ENCODE measurements at places on chromosomes 12 and 14.

GRCh38 chr14:51269634-51270033 is 29.6 kb downstream of the TMX1 start:
- no peak for DNase-seq

DNA sequence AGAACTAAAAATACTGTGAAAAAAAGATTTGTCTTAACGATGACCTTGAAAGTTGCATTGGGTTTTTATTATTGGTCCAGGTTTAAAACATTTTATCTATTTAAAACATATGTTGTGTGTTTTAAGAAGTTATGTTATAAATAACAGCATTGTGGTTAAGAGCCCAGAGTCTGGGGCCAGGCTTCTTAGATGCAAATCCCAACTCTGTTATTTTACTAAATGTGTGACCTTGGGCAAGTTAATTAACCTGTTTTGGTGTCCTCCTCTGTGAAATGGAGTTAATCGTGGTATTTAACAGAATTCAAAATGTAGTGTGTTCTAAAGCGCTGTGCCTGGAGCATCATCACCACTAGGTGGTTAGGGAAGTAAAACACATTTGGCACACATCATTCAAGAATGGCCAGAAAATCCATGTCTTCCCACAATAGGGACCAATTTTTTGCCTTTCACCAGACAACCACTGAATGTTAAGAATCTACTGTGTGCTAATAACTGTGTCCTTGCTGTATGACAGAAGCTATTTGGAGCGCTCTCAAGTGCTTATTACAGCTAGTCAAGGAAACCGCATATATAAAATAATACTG is 133.3 kb downstream of the MON2 start:
- no peak for DNase-seq

DNA sequence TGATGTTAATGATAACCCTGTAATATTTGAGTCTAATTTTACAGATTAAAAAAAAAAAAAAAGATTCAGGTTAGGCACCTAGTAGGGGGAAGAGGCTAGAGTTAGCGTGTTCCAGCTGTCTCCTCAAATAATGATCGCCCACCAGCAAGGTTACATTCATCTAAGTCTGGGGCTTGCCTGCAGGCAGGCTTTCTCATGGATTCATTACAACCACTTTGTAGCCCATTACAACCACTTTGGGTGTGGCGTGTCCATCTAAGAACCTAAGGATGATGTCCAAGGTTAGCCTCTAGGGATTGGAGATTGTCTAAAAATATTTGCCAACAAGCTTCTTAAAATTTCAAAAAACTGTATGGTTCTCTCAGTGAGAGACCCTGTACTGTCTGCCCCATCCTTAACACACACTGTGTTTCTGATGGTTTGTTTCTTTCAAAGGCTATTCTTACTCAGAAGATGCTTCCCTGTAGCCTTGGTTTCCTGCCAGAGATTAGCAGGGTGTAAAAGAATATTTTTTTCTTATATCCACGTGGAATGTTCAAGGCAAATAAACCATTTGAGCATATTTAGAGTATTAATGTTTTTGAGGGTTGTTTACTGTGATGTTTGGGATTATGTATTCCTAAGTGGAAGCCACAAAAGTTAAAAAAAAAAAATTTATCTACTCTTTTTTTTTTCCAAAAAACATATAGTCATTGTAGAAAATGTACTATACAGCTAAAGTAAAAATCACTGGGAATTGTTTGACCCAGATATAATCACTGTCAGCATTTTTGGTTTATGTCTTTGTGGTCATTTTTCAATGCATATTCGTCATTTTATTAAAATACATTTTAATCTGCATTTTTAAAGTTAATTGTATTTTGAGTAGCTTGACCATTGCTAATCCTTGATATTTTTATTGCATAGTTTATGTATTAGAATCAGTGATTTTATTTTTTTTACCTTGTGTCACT is 1.7 kb downstream of the DYNC1H1 start:
- no peak for DNase-seq

DNA sequence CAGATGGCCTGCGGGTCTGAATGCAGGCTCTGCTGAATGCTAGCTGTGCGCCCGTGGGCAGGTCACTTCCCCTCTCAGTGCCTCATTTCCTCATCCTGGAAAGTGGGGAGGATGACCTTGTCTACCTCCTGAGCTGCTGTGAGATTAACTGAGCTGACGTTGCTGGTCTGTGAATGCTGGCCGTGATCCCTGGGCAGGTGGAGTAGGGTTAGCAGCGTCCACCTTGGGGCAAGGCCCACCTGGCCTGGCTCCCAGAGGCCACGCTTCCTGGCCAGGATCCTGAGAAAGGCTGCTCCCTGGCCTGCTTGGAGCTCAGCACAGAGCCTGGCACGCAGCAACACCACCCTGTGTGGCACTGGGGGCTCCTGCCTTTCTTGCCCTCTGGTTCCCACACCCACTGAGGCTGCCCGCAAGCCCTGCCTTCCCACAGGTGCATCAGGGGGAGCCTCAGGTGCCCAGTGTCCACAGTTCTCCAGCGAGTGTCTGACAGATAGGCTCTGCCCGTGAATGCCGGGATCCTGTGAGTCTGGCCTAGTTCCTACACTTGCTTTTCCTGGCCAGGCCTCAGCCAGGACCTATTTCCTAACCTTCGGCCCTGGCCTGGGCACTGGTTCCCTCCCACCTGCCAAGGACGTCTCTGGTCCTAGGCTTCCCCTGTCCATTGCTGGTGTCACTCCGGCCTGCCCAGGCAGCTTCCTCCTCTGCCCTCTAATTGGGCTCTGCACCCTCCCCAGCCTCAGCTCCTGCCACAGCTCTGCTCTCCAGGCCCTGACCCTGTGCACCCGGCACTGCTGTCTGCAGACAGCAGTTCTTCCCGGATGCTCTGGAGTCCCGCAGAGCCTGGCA is 37.2 kb upstream of the TDRD9 start:
- DNase-seq = no peak

DNA sequence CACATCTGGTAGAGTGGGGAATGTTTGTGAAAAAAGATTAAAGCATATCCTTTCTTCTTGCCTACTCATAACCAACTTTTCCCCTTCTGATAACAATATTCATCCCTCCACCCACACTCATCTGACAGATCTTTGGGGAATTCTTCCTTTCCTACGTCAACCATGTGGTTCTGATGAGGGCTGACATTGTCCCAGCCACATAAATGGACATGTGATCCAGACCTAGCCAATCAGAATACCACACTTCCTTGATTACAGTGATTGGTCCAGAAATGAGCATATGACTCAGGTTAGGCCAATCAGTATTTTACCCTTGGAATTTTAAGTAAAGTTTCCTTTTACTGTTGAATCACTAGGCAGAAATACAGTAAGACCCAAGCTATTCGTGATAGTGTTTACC is 58.9 kb downstream of the GPR65 start:
- DNase-seq = no peak

Data from activated effector memory CD4-positive, alpha-beta T cell treated with Interleukin-2 at 50 U/mL for 16 hours (primary cell).